ENCODE measurements at places on chromosomes 12 and 14.

GRCh38 chr14:76908834-76909233 is 82.6 kb downstream of the LRRC74A start:
- no peak for DNase-seq

DNA sequence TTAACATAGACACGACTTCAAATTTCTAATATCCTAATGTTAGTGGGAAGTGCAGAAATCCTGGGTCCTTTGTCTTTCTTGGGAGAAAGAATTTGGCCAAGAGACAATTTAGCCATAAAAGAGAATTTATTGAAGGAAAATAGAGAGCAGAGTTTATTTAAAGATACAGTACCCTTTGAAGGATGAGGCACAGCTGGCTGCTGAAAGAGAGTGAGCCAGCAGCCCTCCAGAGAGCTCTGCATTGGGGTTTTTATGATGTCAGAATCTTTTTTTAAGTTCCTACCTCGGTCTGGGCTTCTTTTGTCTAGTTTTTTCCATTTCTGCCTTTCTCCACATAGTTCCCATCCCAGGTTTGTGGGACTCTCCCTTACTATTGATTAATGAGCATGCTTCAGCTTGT is 37.5 kb downstream of the CCER1 start:
- no peak for DNase-seq

GRCh38 chr14:90305176-90305601 is 26.6 kb downstream of the NRDE2 start:
- DNase-seq = no peak

DNA sequence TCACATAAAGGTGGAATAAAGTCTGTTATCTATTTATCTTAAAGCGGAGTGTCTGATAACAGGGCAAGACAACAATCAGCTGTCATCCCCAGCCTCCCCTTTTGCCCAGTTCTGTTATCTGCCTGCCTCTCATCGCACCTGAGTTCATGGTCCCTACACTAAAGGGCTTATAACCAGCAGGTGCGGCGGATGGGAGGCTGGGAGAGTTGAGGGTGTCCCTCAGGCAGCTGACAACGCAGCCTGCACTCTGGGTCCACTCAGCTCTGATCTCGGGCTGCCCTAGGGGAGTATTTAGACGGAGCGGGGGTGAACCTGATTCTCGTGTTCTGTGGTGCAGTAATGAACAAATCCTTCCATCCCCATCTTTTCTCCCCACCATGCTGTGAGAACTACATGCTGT is 34.0 kb upstream of the JDP2 start:
- no peak for DNase-seq
